Endothelial cell (in vitro differentiated cells): ENCODE measurements at places on chromosomes 11 and 22. TPM values are rescaled to one million over a fixed set of nuclear protein-coding genes. Genes with fewer than 3 reads are reported as not detected.

The MGAT3 gene
- 0.87 TPM for total RNA-seq

The HEPHL1 gene
- total RNA-seq, result not detected

The RAB3IL1 gene
- 8.9 TPM for total RNA-seq

The FOLR2 gene
- not detected for total RNA-seq

The GRM5 gene
- total RNA-seq, result 0.28 TPM

The TMEM191B gene
- total RNA-seq, result 1.3 TPM

The SLC22A6 gene
- not detected for total RNA-seq

The F2 gene
- 4.4 TPM for total RNA-seq

The SYCE3 gene
- total RNA-seq, result not detected

The MYEOV gene
- total RNA-seq, result not detected

The OR5D16 gene
- not detected for total RNA-seq

The MUC2 gene
- not detected for total RNA-seq

The FADS3 gene
- 42.0 TPM for total RNA-seq

The KLHDC7B gene
- not detected for total RNA-seq

The KDM4D gene
- 1.8 TPM for total RNA-seq

The C11orf52 gene
- total RNA-seq, result 2.8 TPM

The UPK2 gene
- not detected for total RNA-seq

The PHOX2A gene
- not detected for total RNA-seq

The UPK3A gene
- total RNA-seq, result not detected

The MRGPRE gene
- not detected for total RNA-seq

The GRK2 gene
- total RNA-seq, result 92.7 TPM

The KIF18A gene
- 4.9 TPM for total RNA-seq

The MS4A4E gene
- total RNA-seq, result not detected

The FOLR1 gene
- total RNA-seq, result not detected

The SCT gene
- 1.8 TPM for total RNA-seq

The DKK3 gene
- 8.4 TPM for total RNA-seq

The OR10A2 gene
- total RNA-seq, result not detected

The MS4A6E gene
- not detected for total RNA-seq

The VSIG10L2 gene
- total RNA-seq, result not detected

The PRSS23 gene
- 4.8 TPM for total RNA-seq

The ARHGAP42 gene
- 19.1 TPM for total RNA-seq

The OR10V1 gene
- not detected for total RNA-seq

The POLDIP3 gene
- 50.0 TPM for total RNA-seq

The SLC17A6 gene
- total RNA-seq, result not detected

The OSBP2 gene
- 3.0 TPM for total RNA-seq

The RTN4RL2 gene
- 0.62 TPM for total RNA-seq

The PRG3 gene
- not detected for total RNA-seq

The TYR gene
- not detected for total RNA-seq

The BTBD18 gene
- total RNA-seq, result not detected

The PRODH gene
- 1.8 TPM for total RNA-seq

The RASGRP2 gene
- total RNA-seq, result 139 TPM

The TBX1 gene
- total RNA-seq, result 0.56 TPM

The TPBGL gene
- total RNA-seq, result 7.0 TPM

The CCDC116 gene
- 0.36 TPM for total RNA-seq

The TSPO gene
- 38.9 TPM for total RNA-seq
